ELF-1 (cell line): ENCODE measurements at places on chromosomes 11 and 22.

GRCh38 chr22:27836181-27836580 is 34.6 kb upstream of the MN1 start:
- peak; percentile 77 for DNase-seq

- DNase-seq: peak; percentile 59
Measured at GRCh38 chr22:39290724-39291161, 28.7 kb downstream of the RPL3 start.

DNA sequence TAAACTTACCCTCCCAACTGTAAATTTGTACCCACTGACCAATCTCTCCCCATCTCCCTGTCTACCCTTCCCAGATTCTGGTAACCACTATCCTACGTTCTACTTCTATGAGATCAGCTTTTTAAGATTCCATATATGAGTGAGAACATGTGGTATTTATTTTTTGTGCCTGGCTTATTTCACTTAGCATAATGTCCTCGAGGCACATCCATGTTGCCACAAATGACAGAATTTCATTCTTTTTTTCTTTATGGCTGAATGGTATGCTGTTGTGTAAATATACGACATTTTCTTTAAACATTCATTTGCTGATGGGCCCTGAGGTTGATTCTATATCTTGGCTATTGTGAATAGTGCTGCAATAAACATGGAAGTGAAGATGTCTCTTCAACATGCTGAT is 74.7 kb upstream of the RRM1 start:
- DNase-seq: no peak

DNA sequence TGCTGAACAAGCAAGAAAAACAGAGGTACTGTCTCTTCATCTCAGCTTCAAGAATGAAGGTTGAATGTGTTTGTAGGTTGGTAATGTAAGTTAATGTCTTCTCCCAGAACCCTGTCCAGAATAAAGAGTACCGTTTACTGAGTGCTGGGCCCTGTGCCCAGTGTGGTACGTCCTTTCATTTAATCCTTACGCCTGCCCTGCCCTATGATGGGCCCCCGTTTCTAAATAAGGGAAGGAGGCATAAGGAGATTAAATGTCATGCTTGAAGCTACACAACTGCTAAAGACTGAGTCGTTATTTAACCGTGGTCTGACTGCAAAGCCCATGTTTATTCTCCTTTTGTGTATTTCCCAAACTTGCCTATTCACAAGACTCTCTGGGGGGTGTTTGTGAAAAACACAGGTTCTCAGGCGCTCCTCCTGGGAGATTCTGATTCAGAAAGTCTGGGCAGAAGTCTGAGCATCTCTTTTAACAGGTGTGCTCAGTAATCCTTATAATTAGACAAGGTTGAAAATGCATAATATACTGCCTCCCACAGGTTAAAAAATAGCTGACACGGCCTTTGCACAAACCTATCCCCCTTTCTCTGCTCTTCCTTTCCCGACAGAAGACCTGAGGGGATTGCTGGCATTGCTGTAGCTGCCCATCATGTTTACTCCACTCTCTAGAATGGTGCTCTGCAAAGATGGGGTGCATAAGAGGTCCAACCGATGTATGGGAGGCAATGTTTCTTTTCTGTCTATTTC is 56.3 kb upstream of the ZBTB44 start:
- no peak for DNase-seq

DNA sequence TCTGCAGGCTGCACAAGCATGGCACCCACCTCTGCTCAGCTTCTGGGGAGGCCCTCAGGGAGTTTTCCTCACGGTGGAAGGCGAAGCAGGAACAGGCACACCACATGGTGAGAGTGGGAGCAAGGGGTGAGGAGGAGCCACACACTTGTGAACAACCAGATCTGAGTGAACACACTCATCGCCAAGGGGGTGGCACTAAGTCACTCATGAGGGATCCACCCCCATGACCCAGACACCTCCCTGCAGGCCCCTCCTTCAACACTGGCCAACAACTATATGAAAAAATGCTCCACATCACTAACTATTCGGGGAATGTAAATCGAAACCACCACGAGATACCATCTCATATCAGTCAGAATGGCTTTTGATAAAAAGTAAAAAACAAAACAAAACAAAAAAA is 722 bp upstream of the KRTAP5-2 start:
- DNase-seq: no peak

DNA sequence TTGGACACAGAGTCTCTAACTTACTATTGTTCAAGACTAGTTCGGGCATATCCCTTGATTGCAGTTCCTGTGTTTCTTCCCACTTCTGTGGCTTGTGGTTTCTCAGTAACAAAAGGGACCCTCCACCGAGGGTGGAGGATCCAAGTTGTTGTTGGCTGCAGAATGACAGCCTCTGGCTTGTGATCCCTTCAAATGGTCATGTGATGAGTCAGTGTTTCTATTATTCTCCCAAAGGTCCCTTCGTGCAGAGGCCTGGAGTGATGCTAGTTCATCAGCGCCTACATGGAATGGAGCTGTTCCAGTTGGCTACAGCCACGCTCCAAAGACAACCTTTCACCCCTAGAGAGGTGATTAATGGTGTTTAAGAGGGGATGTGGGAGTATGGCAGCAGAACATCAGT is 2.6 kb upstream of the VWCE start:
- no peak for DNase-seq

- no peak for DNase-seq
Measured at GRCh38 chr22:43955883-43956782, 891 bp downstream of the SAMM50 start.

GRCh38 chr22:42277988-42278776 is 7.7 kb upstream of the TCF20 start:
- peak; percentile 81 for DNase-seq

DNA sequence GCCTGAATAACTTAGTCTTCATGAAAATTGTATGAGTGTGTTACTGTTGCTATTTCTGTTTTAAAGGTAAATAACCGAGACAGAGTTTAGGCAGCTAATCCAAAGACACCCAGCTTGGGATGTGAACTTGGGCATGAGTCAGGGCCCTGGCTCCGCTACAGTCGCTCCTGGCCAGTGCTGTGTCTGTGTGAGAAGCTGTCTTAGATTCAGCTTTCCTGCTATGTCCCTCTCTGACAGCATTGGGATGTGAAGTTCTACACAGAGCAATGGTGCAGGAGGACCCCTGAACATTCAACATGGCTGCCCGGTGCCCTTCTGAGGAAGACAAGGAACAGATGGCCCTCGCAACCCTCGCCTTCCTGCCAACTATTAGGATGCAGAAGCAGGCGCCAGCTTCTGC is 49.4 kb downstream of the GALNT18 start:
- DNase-seq: no peak

DNA sequence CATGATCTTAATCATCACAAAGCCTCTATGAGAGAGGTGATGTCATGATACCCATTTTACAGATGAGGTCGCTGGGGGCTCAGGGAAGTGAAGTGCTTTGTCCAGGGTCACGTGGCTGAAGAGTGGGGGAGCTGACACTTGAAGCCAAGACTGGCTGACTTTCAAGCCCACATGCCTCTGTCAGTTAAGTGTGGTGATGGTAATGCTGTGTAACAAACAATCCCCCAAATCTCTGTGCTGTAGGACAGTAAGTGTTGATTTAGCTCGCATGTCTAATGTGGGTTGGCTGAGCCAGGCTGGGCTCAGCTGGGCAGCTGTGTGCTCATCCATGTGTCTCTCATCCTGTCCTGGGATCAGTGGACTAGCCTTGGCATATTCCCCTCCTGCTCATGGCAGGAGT is 87.1 kb upstream of the GRK3 start:
- no peak for DNase-seq

DNA sequence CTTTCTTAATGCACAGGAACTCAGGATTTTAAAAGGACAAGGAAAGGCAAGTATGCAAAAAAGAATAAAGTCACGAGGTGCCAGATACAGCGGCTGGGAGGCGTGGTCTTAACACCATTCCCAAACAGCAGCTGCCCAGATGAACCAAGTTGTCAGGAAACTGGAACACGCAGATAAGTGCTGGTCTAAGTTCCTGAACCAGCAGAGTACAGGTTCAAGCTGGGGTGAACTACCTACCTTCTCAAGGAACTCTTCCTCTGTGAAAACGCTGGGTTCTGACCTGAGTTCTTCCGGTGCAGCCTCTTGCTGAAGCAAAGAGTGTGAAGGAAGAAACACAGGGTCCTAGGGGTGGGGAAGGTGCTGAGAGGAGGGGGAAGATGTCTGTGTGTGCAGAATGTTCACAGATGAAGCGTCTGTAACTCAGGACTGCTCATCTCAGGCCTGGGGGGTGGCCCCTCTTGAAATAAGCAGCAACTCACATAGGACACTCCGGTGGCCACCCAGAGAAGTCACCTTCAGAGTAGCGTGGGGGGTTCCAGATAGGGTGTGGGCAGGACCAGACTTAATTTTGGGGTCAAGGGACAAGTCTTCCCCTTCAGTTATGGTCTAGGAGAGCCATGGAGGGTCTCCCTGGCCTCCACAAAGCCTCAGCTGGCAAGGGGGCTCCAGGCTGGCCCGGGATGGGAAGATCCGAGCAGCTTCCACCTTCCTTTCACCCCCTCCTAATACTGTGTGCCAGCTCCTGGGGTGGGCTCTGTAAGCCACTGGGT is 3.2 kb downstream of the TPST2 start:
- no peak for DNase-seq

- DNase-seq: peak; percentile 43
Measured at GRCh38 chr22:44023404-44024287, 456 bp upstream of the PARVB start.
